Dermis microvascular lymphatic vessel endothelial cell (primary cell): ENCODE measurements at places on chromosomes 4 and X.

GRCh38 chr4:43835869-43836268 lies 612.7 kb downstream of the KCTD8 start:
- no peak for DNase-seq

- DNase-seq, result no peak
These were observed 1.2 kb downstream of the USP46 start for GRCh38 chr4:52657618-52658501.

DNA sequence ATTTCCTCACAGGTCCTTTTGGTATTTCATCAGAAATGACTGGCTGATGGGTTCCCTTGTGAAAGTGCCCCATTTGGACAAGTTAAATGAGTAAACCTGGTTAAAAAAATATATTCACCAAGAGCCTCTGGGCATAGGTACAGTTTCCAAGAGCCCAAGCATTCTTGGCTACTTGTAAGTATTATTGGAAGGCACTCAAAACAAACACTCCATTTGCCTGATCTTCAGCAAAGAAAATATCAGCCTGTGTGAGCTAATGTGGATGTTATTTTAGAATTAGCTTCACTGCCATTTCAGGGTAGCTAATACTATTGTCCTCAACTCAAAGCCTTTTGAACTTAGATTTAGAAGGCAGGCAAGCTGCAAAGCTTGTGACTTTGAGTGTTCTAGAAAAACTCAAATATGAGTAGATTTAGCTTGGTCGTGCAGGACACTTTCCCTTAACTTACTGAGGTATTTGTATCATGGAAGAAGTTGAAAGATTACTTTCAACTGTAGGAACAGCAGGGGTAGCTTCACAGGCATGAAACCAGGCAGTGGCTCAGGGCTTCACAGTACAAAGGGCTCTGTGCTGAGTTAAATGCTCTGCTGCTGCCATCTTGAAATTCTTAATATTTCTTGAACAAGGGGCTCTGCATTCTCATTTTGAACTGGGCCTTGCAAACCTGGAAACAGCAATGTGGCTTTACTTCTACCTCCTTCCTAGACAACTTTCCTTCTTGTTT lies 177.2 kb downstream of the AMELX start:
- no peak for DNase-seq

GRCh38 chr4:80125252-80126177 lies 52.5 kb upstream of the ANTXR2 start:
- no peak for DNase-seq

GRCh38 chr4:96093563-96093962 lies 253.7 kb downstream of the PDHA2 start:
- DNase-seq, result no peak

DNA sequence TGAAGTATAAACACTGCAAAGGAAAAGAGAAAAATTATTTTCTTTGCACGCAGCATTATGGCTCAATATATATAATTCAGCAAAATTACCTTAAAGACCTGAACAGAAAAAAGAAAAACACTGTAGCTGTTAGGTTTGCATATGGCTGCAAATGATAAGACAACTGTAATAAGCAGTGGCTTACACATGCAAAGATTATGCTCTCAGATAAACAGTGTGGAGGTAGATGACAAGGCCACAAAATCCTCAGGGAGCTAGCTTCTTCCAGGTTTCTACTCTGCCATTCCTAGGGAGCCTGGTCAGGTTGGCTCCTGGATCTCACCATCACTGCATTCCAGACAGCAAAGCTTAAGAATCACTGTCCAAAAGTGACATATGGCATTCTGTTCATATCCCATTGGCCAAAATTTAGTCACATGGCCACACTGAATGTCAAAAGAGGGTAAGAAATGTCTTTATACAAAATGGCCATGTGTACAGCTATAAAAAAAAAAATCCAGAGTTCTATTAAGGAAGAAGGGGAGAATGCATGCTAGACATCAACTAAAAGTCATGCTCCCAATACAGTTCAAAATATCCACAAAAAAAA lies 195.2 kb upstream of the SLC7A11 start:
- DNase-seq, result no peak

GRCh38 chr4:12712648-12713339 lies 771.3 kb downstream of the RAB28 start:
- DNase-seq, result no peak

DNA sequence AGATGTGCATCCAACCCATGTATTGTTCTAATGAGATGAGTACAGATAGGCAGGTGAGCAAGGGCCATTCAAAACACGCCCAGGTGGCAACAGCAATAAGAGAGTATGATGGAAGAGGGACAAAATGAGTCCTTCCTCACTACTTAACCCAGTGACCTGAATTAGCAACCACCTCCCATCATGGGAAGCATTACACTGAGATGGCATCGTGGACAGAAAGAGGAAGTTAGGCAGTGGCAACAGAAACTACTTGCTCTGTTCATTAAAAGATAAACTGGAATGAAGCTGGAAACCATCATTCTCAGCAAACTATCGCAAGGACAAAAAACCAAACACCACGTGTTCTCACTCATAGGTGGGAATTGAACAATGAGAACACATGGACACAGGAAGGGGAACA lies 17.2 kb downstream of the RXFP1 start:
- no peak for DNase-seq

DNA sequence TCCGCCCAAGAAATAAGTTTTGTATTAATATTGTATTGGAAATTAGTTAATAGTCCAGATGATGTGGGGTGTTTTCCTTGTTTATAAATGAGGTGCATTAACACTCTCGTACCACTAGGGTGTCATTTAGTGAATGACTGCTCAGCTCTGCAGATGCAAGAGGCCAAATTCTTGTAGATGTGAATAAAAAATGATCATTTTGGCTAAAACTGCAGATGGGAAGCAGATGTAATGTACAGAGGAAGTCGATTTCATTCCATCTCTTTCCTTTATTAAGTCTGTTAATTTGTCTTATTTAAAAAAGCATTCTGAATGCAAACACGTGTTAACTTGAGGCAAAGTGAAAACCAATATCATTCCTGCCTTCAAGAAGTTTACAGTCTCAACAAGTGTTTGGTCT lies 108.1 kb downstream of the DHX15 start:
- no peak for DNase-seq

GRCh38 chr4:120616-121015 lies 3.7 kb upstream of the ZNF718 start:
- DNase-seq, result no peak

- DNase-seq, result no peak
These were observed 43.1 kb downstream of the CXXC4 start for GRCh38 chr4:104451573-104451972.

GRCh38 chr4:819401-820229 lies 6.3 kb downstream of the CPLX1 start:
- DNase-seq, result no peak

GRCh38 chrX:129759576-129760061 lies 20.1 kb upstream of the SASH3 start:
- peak; percentile 37 for DNase-seq

DNA sequence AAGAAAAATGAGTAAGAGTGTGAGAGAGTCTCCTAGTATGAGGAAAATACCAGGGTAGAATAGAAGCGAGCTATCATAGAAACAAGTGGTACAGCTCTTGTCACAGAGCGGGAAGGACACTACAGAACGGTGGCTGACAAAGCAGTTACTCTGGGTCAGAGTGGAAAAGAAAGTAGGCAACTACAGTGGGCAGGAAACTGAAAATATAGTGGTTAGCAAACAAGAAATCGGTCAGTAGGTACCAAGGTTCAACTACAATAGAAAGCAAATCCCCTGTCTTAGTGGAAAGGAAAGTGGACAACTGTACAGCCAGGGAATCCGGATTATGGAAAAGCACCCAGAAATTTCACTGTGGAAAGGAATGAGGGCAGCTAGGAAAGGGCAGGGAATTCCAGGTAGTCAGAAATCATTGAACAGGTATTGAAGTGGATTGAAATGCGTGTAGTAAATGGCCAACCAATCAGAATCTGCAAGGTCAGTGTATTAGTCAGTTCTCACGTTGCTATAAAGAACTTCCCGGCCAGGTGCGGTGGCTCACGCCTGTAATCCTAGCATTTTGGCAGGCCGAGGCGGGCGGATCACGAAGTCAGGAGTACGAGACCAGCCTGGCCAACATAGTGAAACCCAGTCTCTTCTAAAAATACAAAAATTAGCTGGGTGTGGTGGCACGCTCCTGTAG lies 219.6 kb upstream of the DIAPH2 start:
- DNase-seq, result no peak

GRCh38 chrX:9888953-9889470 lies 78.1 kb upstream of the CLDN34 start:
- no peak for DNase-seq

DNA sequence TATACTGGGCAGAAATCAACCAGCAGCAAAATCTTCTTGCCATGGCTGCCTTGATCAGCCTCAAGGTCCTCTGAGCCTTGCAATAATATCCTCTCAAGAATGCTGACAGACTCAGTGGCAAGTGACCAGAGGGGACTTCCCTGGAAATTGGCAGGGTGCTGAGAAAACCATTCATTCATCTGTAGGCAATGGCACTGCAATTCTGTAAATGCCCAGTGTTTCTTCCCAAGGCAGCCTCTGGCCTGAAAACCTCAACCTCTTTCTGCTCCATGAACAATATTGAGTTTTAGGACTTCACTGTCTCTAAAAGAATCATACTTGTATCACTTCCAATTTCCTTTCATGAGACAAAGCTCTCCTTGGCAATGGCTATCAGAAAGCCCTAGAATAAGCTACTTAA lies 754.3 kb upstream of the TENM3 start:
- no peak for DNase-seq

- peak; percentile 97 for DNase-seq
These were observed 589.7 kb downstream of the SPRY1 start for GRCh38 chr4:123986268-123986798.

- no peak for DNase-seq
These were observed 325.9 kb downstream of the EPHA5 start for GRCh38 chr4:65344278-65344825.

GRCh38 chrX:10216208-10216607 lies 59.4 kb downstream of the CLCN4 start:
- no peak for DNase-seq

- DNase-seq, result peak; percentile 5
These were observed 1.4 kb upstream of the MAGED1 start for GRCh38 chrX:51891821-51892551.

DNA sequence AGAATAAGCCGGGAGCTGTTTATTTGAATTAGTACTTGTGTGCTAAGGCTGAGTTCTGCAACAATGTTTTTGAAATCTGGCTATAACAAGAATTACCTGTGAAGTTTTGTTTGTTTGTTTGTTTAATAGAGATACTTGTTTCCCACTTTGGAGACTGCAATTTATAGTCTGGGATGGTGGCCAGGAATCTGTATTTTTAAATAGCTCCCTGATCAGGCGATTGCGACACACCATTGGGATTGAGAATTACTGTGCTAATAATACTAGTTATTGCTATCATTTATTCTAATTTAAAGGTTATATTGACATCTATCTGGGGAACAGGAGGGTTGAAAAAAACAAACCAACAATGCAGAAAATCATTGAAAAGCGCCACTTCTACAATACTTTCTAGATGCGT lies 951.6 kb upstream of the TENM3 start:
- no peak for DNase-seq

DNA sequence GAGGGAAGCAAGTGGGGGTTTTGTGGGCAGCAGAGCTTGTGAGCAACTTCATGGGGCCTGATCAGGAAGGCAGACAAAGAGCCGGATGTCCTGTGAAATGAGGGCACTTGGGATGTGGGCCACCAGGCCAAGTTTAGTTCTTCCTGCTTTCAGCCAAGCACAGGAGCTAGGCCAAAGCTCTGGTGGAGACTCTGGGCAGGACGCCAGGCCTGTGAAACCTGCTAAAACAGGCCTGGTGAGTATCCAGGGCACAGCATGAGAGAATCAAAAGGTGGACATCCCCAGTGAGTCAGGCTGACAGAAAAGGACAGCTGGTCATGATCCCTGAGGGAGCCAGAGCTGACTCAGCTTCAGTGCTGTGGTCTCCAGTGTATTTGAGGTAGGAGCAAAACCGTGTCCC lies 95.7 kb downstream of the NPNT start:
- DNase-seq, result peak; percentile 97

DNA sequence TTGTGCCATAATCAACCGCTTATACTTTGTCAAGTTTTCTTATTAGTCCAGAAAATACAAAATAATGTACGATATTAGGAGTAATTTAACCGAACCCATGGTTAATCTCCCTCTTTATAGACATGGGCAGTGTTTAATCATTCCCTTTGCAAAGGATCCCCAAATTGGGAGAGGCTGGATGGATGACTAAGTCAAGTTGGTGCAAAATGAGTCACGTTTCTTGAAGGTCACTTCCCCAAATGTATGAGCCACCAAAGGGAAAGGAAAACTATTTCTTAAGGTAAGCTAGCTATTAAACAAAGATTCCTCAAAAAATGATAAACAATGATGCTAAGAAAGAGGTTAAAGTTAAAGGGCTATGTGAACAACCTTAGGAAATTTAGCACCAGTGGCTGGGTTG lies 17.5 kb downstream of the MAML3 start:
- DNase-seq, result no peak

DNA sequence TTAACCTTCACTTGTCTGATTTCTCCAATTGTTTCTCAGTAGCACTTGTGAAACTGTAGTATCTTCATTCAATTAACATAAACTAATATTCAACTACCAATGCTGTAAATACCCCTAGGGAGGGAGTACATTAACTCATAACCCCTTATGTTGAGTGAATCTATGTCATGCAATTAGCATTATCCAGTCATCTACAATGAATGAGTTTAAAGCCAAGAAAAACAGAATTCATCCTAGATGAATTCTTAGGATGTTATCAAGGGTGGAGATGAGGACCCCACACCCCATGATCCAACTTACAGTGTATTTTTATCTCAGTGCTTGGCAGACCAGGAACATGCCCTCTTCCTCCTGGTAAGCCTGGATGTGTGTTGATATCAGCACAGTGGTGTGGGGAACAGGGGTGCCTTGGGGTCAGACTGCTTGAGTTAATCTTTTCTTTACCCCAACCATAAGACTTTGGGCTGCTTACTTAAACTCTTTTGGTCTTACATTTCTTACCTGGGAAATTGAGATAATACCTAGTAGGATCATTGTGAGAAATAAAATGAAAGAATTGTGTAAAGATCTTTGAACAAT lies 62.1 kb upstream of the SCOC start:
- no peak for DNase-seq

GRCh38 chr4:148065075-148065474 lies 333.2 kb downstream of the ARHGAP10 start:
- DNase-seq, result no peak

GRCh38 chrX:15165832-15166231 lies 104.1 kb downstream of the ASB9 start:
- DNase-seq, result no peak

DNA sequence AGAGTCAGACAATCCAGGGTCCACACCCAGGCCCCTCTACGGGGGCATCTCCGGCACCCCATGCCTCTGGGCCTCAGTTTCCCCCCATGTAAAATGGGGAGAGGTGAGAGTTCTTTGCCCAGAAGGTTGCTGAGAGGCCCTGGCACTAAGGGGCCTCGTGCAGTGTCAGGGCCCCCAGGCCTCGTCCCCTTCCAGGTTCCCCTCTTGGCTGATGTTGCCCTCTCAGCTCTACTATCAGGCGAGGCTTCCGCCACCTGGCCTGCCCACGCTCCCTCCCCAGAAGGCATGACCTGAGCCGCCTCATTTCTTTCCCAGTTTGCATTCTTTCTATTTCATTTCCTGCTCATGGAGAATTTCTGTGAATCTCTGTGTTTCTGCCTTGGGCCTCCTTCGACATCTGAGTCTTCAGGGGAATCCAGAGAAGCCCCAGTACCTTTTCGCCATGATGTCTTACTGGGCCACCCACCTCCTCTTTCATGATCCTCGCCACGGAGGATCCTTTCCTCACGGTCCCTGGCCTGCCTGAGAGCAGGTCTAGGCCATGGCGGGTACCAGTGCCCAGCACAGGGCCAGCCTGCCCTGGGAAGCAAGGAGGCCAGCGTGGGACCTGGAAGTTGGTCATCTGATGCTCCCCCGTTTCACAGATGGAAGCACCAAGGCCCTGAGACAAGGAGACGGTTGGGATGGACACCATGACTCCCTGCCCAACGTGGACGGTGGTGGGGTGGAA lies 21.9 kb upstream of the MRFAP1 start:
- no peak for DNase-seq
